Gastrocnemius medialis (tissue), 4 donors: ENCODE measurements at places on chromosomes 4 and X.

GRCh38 chr4:86451560-86452330 lies 91.9 kb upstream of the MAPK10 start:
- DNase-seq = no peak

DNA sequence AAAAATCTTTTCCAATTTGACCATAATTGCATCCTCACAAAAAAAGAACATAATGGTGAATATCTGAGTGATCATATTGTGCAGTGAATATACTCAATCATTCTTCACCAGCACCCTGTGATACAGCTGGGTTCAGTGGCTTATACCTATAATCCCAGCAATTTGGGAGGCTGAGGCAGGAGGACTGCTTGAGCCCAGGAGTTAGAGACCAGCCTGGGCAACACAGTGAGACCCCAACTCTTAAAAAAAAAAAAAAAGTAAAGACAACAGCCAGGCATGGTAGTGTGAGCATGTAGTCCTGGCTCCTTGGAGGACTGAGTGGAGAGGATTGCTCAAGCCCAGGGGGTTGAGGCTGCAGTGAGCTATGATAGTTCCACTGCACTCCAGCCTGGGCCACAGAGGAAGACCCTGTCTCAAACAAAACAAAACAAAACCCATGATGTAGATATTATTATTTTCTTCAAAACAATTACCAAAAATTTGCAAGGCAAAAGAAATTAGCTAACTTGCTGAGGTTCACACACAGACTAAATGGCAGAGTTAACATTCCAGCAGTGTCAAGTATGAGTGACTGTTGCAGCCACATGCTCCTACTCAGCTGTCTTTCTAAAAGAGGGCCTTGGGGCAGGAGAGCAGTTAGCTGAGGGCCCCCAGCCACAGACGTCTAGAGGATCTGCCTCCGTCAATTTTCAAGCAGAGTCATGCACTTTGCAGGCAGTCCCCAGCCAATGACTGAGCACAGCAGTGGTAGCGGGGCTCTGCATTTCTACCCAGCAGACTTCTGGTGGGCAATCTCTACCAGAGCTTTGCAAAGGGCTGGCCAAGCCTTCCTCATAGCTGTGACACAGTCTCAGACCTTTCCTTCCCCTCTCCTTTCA lies 33.4 kb downstream of the ADGRA3 start:
- DNase-seq = no peak

GRCh38 chrX:22196149-22196548 lies 76.6 kb upstream of the CBLL2 start:
- no peak for DNase-seq

- DNase-seq = no peak
Observed at GRCh38 chr4:139987502-139987850, 166.5 kb downstream of the MAML3 start.

DNA sequence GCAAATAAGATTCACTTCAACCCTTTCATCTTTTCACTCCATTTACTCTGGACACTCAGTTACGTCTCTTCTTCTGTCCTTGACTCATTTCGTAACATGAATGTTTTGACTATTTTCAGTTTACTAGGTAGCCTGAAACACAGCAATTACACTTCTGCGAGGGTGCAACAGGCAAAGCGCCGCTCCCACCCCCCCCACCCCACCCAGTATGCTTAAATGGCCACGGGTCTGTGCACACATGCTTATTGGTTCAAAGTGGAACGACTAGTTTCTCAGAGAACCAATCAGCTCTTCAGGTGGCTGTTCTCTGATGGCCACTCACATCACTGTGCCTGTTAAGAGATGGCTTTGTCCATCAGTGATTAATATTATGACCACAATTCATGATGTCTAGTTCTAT lies 3.5 kb downstream of the BEND4 start:
- DNase-seq = no peak

- DNase-seq = no peak
Observed at GRCh38 chrX:86322913-86323312, 174.7 kb downstream of the DACH2 start.

DNA sequence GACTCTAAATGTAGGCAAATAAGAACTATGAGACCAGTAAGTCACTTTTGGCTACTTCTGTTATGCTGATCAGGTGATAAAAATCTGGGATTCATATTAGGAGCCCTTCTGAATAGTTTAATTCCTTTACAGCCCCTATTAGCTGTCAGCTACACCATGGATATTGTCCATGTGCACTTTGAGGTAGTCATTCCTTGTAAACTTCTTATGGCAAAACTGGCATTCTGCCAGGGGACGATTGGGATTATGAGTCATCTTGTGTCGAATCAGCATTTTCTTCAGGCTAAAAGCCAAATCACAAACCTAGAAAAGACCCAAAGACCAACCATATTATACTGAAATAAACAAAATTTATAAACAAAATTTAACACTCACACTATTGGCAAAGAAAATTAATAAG lies 227.6 kb downstream of the PRDM5 start:
- no peak for DNase-seq

- no peak for DNase-seq
Observed at GRCh38 chrX:87583679-87584078, 66.1 kb downstream of the KLHL4 start.
